WTC11 (cell line): ENCODE measurements at places on chromosomes 4 and X.

GRCh38 chr4:16684097-16684496, 214.3 kb downstream of the LDB2 start:
- no peak for DNase-seq

GRCh38 chrX:147679356-147680005, 232.2 kb upstream of the FMR1 start:
- DNase-seq = no peak

DNA sequence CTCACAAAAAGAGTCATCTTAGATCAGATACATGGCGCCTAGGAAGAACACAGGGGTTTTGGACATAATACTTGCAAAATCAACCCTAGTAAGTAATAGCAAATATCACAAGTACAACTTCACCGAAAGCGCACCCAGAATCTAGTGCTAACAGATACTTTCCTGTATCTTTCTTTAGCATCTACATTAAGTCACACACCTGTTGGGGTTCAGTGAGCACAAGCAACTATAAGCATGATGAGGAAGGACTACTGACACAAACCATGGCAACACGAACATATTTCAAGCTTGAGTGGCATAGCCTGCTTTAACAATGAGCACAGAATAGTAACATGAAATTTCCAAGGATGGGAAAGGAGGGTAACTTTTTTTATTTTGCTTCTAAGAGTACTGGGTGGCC, 116.1 kb downstream of the GPC3 start:
- no peak for DNase-seq

- DNase-seq = no peak
These were observed 94.4 kb downstream of the GRIA2 start for GRCh38 chr4:157314906-157315305.

- peak; percentile 10 for DNase-seq
These were observed 19.8 kb downstream of the PSAPL1 start for GRCh38 chr4:7414736-7415510.

- peak; percentile 26 for DNase-seq
These were observed 4.5 kb upstream of the SETD7 start for GRCh38 chr4:139560406-139561104.

DNA sequence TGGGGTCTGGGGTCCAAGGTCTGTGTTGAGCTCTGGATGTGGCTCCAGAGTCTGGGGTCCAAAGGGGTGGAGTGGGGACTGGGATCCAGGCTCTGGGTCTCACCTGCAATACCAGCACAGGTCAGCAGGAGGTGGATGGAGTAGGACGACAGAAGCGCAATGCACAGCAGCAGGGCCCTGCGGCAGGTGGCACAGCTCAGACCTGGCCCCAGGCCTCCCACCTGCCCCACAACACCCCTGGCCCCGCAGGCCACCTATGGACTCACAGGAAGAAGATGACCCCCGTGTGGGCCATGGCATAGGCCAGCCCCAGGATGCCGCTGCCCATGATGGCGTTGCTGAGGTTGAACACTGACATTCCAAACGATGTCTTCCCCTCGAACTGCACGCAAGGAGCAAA, 3.4 kb downstream of the SLC38A5 start:
- DNase-seq = peak; percentile 58

DNA sequence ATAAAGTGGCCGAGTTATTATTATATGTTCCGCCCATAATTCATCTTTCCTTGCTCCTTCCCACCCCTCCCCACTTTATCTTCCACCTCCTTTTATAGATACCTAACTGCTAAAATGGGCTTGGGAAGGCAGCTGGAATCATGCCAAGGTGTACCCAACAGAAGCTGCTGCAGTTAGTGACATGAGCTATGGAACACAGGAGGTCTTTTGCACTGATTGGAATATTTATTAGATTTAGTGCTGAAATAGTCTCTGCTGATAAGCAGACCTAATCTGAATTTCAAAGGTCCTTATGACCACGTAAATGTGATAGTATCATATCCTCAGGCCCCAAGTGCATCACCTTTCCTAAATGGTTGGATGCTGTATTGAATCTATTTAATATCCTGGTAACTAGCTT, 64.9 kb downstream of the HMGB2 start:
- no peak for DNase-seq
